Activated B cell treated with CpG ODN at 0.5 μM for 24 hours (primary cell): ENCODE measurements at places on chromosomes 13 and 19.

- H3K4me3 ChIP-seq: no peak overlapping the region
- no peaks in the 10 kb centered on the region for H3K27me3 ChIP-seq
- DNase-seq: no peak
- H3K4me1 ChIP-seq: no peaks in the 10 kb centered on the region
Observed at GRCh38 chr13:112177450-112178288, 110.7 kb downstream of the SOX1 start.

- no peaks in the 10 kb centered on the region for H3K36me3 ChIP-seq
- no peaks in the 10 kb centered on the region for H3K27me3 ChIP-seq
- no peak for DNase-seq
- H3K4me1 ChIP-seq: no peaks in the 10 kb centered on the region
Observed at GRCh38 chr19:33206261-33207039, 12.3 kb downstream of the LRP3 start.

GRCh38 chr19:11539495-11540365 lies 1.1 kb downstream of the CNN1 start:
- peaks cover 15% of the 10 kb centered on the region for H3K4me1 ChIP-seq
- H3K27ac ChIP-seq: no peak overlapping the region
- no peak for DNase-seq
- H3K27me3 ChIP-seq: peaks cover 14% of the 10 kb centered on the region
- H3K36me3 ChIP-seq: no peaks in the 10 kb centered on the region
- H3K4me3 ChIP-seq: no peak overlapping the region

- DNase-seq: no peak
- peaks cover 3% of the 10 kb centered on the region for H3K4me1 ChIP-seq
- peaks cover 3% of the 10 kb centered on the region for H3K27me3 ChIP-seq
- no peak overlapping the region for H3K27ac ChIP-seq
Observed at GRCh38 chr13:97214921-97215320, 7.2 kb upstream of the MBNL2 start.

- no peak overlapping the region for H3K27ac ChIP-seq
- no peak for DNase-seq
- peaks cover 16% of the 10 kb centered on the region for H3K4me1 ChIP-seq
- H3K27me3 ChIP-seq: no peaks in the 10 kb centered on the region
- no peak overlapping the region for H3K4me3 ChIP-seq
- H3K36me3 ChIP-seq: peaks cover 18% of the 10 kb centered on the region
Observed at GRCh38 chr19:46984077-46985010, 35.3 kb upstream of the NPAS1 start.
